ENCODE measurements at places on chromosomes 1 and 21.

DNA sequence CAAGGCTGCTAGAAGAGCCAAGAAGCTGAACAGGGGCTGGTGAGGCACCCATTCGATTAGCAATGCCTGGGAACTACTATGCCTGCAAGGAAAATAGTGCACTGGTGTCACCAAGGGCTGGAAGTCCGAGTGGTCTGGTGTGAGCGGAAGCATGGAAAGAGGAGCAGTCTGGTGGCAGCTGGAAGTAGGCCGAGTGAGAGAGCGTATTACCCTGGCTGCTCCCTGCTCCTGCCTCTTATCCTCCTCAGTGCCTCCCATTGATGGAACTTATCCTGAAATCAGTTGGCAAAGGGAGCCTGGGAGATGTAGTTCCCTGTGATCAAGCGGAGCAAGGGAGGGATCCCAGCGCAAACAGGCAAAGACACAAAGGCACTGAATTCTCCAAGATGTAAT lies 9.6 kb downstream of the SMAP2 start:
- DNase-seq: no peak

DNA sequence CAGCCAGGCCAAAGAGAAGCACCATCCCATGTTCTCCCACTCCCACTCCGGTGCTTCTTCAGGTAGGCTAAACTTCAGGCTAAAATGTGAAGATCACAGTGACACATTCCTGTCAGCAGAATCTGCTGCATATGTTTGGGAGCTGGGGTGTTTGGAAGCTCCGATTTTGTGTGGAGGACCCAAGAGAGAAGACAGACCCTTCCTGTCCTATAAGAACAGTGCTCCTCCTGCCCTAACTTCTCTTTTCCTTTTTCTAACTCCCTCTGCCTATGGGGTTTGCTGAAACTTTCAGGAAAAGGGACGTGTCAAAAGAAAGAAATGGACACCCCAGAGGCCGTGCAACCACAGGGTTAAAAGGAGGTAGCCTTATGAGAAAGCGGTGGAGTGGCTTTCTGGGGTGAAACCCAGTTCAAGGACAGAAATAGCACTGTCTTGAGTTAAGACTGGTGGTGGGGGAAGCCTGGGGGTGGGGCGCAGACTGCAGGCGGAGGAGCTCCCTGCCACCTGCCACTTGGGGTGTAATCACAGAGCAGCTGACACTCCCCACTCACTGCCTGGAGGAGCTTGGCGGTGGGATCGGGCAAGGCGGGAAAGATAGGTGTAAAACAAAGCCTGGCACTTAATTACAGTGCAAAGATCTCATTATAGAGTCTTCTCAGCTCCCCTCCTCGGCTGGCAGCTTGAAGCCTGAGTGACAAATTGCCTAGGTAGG lies 645 bp upstream of the TLR5 start:
- DNase-seq: no peak

DNA sequence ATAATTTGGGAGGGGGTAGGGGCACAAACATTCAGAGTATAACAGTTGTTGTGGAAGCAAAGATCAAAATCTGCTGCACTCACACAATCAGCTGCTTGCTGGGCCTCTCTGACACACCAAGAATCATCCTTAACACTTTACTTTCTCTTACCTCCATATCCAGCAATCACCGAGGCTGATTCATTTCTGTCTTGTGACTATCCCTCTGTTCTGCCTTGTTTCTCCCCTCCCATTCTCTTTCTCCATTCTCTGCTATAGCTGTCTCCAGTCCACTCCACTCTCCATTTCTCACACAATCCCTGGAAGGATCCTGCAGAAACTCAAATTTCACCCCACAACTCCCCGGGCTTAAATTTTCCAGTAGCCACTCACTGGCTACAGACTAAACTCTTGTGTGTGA lies 91.8 kb upstream of the NGF start:
- no peak for DNase-seq

DNA sequence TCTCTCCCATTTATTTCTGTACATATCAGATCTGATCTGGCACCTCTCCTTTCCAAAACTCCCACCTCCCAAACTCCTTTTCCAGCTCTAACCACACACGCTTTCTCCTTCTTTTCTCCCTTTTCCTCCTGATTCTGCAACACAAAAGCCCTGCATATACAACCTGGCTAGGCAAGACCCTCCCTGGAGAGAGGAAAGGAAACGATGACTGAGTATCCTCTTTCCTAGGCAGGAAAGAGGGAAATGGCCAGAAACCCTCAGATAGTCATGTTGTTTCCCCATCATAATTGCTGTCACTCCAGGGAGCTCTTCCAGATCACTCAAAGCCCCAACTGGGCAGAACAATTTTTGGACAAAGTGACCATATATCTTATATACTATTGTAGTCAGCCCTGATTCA lies 32.3 kb upstream of the PRELP start:
- DNase-seq: no peak

DNA sequence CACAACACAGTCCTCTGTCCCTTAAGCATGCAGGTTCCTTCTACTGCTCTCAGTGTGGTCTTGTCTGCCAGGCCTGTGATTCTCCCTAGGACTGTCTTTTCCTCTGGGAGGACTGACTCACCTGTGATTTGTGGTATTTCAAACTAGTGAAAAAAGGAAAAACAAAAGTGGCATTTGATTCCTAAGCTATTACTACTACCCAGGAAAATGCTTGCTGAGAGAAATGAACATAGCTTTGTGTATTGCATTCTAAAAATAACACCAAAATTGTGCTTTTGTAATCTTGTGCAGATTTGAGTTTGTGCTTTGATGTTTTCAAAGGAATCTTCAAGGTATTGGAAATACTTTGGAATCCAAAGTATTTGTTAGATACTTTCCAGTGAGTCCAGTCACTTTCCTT lies 57.0 kb downstream of the GPR161 start:
- DNase-seq: no peak

- no peak for DNase-seq
These were observed 80.5 kb upstream of the PRMT6 start for GRCh38 chr1:106975944-106976343.

- DNase-seq: no peak
These were observed 139.3 kb downstream of the NFIA start for GRCh38 chr1:61221642-61222041.

DNA sequence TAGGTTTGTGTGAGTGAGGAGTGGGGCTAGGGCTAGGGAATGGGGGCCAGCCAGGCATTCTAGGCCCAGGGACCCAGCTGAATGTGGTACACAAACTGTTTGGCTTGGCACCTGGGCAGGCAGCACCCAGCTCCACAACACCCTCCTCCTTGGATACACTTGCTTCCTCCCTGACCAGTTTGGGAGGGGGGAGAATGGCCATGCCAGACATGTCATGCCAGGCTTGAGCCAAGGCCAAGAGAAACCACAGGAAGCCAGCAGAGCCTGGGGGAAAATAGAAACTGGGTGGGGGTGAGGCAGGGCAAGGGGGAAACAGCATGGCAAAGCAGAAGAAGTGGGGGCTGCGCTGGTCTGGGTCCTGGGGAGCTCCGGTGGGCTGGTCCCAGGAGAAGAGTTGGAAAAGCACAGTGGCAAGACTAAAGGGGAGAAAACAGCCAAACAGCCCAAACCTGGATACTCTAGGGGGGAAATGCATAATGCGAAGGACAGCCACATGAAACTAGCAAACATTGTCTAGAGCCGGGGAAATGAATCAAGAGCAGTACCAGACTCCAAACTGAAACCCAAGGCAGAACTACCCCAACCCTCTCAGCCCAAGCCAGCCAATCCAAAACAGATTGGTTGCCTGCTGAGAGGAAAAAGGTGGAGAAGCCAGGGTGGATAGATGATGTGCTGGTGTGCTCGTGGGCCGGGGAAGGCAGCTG lies 47.9 kb downstream of the LGR6 start:
- DNase-seq: no peak

- no peak for DNase-seq
These were observed 120.5 kb upstream of the KLHDC7A start for GRCh38 chr1:18360251-18360650.

Data from T-helper 22 cell (primary cell).